Stimulated activated CD4-positive, alpha-beta T cell treated with anti-CD3 and anti-CD28 coated beads, Interleukin-4, amount 100 ng/mL, for 48 hours (primary cell): ENCODE measurements at places on chromosomes 3 and 15.

GRCh38 chr3:11769704-11770476, 76.8 kb downstream of the TAMM41 start:
- DNase-seq, result no peak

GRCh38 chr15:35329521-35329961, 216.4 kb downstream of the DPH6 start:
- DNase-seq, result no peak

GRCh38 chr3:71277341-71277740, 306.2 kb downstream of the FOXP1 start:
- no peak for DNase-seq

DNA sequence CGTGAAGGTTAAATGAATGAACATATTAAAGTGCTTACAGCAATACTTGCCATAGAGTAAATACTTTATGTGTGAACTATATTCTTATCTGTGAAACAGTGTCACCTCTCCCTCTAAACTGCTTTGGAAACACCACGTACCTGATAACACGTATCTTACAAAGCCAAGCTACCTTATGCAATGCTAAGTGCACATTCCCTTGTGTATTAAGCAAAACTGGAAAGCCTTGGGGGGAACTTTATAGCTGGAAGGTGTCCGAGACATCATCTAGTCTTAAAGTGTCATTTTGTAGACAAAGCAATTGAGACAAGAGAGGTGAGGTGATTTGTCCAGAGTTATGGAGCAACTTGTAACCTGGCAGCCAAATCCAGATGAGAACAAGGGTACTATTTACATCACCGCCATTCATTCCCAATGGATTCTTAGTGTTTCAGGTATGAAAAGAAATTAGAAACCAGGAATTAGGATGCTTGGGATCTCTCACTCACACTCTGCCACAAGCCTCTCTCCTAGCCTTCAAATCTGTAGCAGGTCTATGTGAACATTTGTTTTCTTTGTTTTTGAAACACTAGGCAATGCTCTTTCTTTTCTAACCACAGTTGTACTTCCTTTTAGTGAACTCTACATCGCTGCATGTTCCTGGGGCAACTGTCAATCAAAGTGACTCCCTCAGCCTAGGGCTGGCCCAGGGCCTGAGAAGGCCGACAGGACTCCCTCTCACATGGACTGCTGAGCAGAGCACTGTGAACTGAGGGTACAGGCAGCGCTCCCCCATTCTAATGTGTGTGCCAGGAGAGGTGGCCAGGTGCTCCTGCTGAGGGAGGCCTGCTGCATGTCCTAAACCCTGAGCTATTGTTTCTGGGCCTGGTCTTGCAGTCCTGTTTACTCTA, 13.9 kb upstream of the MGLL start:
- no peak for DNase-seq

DNA sequence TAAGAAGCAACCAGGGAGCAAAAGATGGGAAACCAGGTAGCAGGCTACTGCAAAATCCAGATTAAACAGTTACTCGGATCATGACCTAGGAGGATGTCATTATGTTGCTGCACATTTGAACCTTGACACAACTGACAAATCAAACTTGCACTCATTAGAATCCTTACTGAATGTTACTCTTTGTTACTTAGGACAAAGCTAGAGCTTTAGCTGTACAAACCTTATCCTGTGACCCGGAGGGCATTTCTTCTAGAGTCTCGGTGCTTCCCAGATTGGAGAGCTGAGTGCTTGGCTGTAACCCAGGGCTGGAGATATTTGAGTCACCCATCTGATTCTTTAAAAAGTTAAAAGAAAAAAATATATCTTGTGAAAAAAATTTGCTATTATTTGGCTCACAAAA, 43.4 kb downstream of the DCP1A start:
- no peak for DNase-seq

GRCh38 chr3:146243559-146243958, 7.3 kb downstream of the PLSCR4 start:
- no peak for DNase-seq

DNA sequence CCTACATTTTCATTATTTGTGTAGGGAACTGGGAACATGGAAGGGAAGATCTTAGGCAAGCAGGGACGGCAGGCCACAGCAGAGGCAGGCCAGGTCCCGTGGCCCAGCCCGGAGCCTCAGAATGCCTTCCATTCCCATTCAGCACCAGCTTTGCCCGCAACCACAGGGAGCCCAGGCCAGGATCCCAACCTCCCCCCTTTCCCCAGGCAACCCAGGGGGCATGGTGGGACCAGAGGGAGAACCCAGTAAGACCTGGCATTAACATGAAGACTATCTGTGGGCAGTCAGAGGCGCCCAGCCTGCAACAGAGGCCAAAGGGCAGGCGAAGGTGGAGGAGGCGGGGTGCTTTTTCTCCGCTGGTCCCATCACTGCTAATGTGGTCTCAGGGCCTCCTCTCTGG, 135.6 kb downstream of the TPRA1 start:
- DNase-seq, result no peak

- no peak for DNase-seq
Observed at GRCh38 chr3:30292192-30292893, 314.1 kb upstream of the TGFBR2 start.

DNA sequence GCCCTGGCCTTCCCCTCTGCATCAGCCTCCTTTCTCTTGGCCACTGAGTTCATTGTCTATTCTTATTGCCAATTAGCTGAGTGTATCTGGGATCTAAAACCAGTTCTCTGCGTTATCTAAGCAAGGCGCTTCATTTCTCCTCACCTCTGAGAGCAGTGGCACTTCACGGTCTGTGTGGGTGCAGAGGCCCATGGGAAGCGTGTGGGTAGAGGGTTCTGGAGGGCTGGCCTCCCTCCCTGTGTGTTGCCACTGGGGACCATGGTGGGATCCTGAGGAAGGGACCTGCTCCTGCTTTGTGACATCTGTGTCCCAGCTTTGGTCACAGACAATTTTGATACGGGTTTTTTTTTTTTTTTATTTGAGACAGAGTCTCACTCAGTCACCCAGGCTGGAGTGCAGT, 32.7 kb downstream of the EDEM1 start:
- DNase-seq, result no peak

DNA sequence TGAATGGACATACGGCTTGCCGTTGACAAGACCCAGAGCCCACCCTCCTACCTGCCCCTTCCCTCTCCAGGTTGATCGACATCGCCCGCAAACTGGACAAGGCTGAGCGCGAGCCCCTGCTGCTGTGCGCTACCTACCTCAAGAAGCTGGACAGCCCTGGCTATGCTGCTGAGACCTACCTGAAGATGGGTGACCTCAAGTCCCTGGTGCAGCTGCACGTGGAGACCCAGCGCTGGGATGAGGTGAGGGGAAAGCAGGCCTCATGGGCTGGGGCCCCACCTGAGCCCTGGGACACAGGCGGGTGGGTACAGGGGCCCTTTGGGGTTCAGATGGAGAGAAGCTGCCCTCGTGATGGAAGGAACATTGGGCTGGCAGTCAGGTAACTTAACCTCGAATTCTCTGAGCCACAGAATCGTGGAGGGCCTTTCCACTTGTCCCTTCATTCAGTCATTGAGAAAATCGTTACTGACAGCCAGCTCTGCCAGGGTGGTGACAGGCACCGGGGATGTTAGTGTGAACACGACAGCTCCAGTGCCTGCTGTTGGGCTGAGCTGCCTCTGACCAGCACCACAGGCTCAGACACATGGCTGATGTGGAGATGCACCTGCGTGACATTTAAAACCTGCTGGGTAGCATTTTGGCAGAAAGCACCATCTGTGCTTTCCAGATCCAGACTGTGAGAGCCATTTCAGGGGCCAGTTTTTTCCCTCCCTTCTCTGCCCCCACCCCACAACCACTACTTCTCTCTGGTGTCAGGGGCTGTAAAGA, 25.6 kb upstream of the RHO start:
- no peak for DNase-seq

GRCh38 chr3:97579365-97579764, 185.2 kb upstream of the ARL6 start:
- DNase-seq, result no peak

DNA sequence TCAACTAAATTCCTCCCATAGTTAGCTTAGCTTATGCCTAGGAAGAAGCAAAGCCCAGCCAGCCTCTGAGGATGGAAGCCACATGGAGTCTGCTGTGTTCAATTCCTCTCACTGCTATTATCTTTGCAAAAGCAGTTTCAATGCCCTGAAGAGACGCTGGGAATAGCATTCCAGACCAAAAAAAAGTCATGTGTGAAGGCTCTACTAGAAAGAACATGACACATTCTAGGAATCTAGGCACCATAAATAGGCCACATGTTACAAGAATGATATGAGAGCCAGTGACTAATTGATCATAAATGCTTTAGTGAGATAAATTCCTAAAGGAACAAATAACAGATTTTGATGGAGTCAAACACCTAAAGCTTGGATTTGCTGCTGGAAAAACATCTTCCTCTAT, 800.8 kb downstream of the TUSC7 start:
- no peak for DNase-seq

DNA sequence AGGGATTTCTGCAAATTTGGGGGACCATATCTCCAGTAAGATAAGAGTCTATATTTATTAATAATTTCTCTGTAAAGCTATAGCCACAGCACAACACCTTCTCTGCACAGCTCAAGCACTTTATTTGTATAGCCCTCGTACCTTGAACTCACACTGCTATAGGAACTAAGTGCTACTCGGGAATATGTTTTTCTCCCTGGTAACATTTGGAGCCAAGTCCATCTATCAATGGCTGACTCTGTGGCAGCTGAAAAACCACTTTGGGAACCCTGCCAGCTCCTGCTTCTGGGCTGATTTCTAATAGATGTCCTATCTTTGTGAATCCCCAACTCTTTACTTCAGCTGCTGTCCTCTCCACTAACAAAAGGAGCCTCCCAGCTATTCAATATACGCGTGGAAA, 298.5 kb downstream of the GBE1 start:
- DNase-seq, result no peak

DNA sequence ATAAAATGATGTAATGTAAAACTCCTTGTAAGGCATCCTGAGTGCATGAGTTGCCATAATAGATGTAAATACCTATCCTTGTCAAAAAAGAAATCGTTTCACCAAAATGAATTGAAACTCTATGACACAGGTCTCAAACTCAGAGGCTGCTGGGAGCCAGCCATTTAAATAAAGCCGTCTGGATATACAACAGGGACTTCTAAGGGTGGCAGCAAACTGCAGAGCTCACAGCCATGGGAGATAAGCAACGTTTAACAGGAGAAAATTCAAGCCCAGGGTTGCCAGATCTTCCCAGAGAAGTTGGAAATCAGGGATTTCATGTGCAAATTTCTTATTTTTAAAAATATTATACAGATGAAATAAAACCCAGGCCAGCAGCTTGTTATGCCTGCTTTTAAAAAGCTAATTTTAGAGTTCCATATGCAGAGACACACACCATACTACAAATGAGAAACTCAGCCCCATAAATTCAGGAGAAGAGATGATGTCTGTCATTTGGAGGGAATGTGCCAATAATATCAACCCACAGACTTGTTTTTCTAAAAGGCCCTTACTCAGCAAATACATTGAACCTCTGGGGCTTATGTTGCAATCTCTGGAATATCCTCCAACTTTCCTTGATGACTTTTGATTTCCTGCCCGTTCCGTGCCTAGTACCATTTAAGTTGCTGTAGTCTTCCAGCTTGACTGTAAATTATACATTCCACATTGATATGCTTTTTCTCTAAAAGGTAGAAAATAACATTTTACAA, 75.6 kb downstream of the AQP9 start:
- DNase-seq, result no peak

GRCh38 chr3:159726231-159726964, 262.2 kb upstream of the IL12A start:
- DNase-seq, result no peak

GRCh38 chr3:18898911-18899310, 249.4 kb upstream of the KCNH8 start:
- DNase-seq, result no peak

DNA sequence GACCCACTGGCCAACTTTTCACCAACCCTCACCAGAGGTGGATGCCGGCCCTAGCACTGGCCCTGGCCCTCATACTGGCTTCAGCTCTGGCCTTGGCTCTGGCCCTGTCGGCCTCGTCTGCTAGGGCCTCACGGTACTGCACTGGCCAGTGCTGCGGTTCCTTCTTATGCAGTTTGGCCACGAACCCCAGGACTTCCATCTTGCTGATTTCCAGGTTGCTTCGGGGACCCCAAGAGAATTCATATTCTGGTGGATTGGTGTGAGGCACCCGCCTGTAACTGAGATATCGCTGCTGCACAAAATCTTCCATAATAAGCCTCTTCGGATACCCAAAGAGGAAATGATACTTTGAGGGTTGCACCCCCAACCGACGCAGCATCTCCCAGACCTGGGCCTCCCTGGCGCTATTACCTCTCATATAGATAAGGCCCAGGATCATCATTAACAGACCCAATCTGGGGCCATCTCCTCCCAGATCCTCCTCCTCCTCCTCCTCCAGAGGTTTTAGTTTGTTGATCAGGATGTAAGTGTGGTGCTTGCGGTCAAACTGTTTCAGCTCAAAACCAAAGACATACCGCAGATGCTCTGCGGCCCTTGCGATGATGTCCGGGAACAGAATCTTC, 883 bp downstream of the MAGEF1 start:
- no peak for DNase-seq

GRCh38 chr3:79005084-79005483, 762.7 kb downstream of the ROBO1 start:
- DNase-seq, result no peak

DNA sequence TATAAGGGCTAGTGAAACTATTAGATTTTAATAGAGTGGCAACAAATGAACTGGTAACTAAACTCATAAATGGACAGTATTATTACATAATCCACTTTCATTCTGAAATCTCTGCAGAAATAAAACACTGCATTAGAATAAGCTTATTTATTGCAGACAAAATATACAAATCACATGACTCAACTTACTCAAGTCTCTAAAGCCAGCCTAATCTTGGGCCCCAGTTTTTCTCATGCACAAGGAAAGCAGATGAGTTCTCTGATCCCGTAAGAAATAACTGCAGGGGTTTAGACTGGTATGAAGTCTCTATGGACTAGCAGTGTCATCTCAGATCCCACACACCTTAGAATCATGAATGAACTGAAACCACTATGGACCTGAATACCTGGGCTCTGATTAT, 5.8 kb downstream of the DLG1 start:
- no peak for DNase-seq

GRCh38 chr15:81265256-81265943, 58.5 kb downstream of the STARD5 start:
- DNase-seq, result no peak

GRCh38 chr15:91171334-91171733, 71.3 kb downstream of the SV2B start:
- no peak for DNase-seq
